ENCODE measurements at places on chromosomes 3 and 15.

DNA sequence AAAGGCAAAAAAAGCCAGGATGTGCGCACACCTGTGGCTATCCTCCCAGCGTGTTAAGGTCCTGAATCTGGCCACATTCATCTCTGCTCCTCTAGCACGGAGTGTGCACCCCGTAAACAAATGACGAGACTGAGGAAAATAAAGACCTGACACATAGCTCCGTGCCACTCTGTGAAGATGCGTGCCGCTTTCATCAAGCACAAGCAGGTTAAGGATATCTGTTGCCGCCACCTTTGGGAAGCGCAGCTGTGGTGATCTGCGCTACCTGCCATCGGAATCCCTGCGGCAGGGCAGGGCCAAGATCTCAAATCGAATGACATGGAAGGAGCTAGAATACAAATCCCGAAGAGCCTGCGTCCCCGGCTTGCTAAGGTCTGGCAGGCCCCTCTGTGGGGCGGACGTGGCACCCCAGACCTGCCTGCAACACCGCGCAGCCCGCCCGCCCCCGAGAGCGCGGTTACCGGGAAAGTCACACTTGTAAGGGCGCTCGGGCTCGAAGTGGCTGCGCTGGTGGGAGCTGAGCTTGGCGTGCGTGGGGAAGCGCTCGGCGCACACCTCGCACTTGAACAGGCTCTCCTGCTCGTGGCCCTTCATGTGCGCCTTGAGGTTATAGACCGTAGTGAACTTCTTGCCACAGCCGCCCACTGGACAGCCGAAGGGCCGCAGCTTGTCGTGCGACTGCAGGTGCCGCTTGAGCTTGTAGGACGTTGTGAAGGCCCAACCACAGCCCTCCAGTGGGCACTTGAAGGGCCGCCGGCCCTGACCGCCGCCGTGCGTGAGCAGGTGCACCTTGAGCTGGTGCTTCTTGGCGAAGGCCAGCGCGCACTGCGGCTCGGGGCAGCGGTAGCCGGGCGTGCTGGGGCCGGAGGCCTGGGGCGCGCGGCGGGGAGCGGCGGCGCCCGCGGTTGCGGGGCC, 936 bp downstream of the ZXDC start:
- peak; percentile 35 for DNase-seq

DNA sequence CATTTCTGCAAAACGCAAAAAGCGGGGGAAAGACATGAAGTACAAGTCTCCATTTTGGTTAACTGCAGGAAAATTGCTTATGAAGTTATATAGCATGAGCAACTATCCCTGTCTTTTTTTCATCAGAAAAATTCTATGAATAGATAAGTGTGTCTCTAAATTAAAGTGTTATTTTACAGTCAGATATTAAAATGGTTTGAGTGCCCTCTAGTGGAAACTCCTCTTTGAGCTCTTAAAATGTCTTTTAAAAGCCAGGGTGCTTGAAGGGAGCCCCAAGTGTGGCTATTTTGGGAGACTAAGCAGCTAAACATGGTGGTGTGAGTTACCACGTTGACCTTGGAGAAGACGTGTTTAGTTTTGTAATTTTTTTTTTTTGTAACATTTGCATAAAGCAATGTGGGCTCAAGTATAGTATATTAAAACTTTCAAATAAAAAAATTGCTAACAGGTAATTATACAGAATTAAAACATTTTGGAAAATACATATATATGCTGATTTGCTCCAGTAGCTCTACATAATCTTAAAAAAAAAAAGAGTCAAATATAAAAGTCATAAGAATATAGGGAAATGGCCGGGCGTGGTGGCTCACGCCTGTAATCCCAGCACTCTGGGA, 77.2 kb downstream of the PPP2R3A start:
- DNase-seq, result no peak

GRCh38 chr15:29105151-29105854, 164.3 kb downstream of the NSMCE3 start:
- DNase-seq, result no peak

DNA sequence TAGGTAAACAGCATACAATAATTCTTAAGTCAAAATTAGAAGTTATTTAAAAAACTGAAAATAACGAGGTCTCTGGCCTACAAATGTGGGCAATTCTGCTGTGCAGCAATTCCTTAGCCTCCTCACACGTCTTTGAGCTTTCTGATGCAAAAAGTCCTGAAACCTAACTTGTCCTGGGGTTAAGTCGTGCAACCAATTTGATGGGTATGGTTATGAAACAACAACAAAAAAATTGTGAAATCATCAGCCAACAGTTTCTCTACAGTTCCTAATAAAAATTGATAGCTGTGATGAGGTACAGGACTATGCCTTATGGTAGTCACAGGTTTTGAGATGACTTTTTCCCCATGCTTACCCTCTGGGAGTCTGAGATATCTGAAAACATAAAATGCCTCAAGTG, 6.5 kb upstream of the GLB1 start:
- no peak for DNase-seq

DNA sequence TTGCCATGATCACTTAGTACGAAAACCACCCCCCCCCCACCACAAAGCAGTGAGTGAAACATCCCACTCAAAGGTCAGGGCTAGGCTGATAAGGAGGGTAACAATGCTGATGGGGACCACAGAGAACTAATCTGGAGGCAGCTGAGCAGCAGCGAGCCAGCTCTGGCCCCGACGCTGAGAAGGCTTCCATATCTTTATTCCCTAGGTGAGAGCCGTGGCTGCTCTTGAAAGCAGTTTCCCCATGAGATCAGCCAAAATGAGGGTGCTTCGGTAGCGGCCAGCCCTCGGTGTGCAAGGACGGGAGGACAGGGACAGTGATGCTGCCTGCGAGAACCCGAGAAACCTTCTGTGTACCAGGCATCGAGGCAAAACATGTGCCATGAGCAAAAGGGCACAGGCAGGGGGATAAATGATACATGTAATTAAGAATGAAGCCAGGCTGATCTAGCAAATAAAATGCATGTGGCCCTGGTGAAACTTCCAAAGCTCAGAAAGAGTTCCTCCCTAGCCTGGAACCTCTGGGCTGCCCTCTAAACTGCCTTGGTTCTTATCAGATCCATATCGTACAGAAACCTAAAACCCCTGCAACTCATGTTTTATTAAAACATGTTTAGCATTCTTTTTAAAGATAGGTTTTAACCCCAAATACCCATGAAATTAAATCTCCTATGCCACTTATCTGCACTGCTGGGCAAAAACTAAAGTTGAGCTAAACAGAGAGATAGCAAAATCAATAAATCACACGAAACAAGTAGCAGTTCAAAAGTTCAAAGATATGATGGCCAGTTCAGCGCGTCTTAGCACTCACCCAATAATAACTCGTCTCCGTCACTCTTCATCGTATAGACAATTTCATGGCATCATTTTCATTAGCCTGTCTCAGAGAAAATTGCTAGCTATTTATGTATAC, 337.3 kb downstream of the FOXP1 start:
- no peak for DNase-seq

DNA sequence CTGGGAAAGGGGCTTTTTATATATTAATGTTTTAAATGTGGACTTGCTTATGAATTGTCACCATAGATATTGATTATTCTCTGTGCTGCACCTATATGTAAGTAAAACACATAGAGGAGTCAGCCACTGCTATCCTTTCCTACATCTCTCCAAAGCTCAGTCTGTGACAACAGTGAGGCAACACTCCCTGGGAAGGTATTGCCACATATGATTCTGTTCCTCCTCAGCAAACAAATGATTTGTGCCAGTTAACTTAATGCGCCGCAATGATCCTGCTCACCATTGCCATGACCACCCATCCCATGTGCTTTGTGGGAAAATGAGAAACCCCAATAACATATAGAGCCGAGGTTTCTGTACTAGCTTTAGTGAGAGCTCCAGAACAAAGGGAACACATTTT, 75.1 kb upstream of the FBN1 start:
- DNase-seq, result no peak

DNA sequence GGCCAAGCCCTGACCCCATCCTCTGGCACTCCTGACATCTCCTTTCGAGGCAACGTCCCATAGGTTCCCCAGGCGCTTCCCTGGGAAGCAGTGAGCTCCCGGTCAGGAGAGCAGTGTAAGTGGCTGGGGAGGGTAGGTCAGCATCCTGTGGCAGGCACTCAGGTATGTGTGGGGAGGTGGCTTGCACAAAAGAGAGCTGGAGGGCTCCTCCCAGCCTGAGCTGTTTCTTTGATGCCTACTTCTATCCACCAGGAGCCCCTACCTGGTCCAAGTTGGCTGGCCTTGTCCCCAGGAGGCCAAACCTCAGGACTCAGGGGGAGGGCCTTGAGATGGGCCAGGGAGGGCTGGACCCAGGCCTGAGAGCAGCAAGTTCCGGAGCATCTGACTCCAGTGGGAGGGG, 31.7 kb upstream of the LINGO1 start:
- DNase-seq, result no peak

GRCh38 chr3:50214824-50215223, 9.8 kb downstream of the SLC38A3 start:
- no peak for DNase-seq

GRCh38 chr3:134059671-134060560, 30.2 kb upstream of the SLCO2A1 start:
- no peak for DNase-seq

DNA sequence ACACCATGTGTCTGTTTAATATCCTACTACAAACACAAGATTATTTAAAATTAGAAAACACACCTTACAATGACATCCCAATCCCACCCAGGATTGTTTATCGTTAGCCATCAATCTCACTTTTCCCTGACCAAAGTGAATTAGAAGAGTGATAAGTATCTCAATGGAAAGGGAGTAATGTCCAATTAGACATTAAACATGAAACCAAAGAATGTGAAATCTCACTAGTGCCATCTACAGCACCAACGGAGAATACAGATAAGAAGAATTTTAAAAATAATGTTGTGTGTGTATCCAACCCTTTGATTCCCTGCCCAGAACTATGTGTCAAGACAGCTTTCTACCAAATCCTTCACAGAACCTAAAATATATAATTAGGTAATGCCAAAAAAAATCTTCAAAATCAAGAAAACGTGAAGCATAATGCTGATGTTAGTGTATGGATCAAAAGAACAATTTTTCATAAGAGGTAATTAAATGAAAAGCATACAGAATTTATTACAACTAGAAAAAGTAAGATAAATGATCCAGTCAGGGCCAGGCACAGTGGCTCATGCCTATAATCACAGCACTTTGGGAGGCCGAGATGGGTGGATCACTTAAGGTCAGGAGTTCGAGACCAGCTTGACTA, 64.2 kb downstream of the SCAPER start:
- no peak for DNase-seq

GRCh38 chr3:184812662-184813042, 686 bp downstream of the VPS8 start:
- DNase-seq, result peak; percentile 12

GRCh38 chr3:143236226-143236964, 116.8 kb downstream of the CHST2 start:
- no peak for DNase-seq

DNA sequence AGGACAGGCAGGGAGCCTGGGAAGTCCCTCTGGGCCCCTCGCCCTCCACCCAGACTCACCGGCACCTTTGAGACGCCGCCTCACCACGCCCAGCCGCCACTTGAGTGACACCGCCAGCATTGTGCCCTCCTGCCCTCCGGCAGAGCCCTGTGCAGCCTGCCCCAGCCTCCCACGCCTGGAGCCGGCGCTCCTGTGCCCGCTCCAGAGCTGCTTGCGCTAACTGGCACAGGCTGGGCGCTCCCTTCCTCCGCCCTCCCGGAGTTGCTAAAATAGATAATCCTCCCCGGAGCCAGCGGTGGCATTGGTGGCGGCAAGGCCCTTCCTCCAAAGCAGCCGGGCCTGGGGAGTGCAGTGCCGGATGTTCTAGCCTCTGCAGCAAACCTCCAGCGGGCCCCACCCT, 15.7 kb upstream of the GRIP2 start:
- DNase-seq, result no peak

GRCh38 chr3:138941259-138941885, 5.6 kb downstream of the FOXL2 start:
- no peak for DNase-seq

DNA sequence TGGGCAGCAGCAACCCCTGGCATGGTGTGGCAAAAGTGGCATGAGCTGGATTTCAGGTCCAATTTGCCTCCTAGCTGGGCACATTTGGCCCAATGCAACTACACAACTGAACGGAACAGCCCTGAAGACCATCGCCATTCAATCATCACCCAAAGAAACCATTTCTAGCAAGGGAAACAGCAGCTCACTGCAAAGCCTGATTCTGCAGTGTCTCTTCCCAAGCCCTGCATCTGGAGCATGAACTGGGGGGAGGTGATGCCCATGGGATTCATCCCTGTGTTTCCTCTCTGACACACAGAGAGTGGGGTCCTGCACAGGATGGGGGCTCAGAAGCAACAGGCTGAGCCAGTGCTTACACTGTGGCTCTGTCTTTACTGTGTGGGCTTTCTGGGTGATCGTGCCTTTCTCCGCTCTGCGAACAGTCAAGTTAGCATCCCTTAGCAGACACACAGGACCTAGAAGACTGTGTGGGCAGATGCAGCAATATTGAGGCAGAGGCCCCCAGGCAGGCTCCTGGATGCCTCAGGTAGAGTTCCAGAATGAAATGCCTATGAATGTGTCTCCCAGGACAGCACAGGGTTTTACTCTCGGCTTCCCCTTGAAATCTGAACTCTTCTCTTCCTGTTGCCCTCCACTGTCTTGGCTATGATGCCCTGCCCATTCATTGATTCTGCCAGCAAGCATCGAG, 91.1 kb upstream of the ALDH1A3 start:
- no peak for DNase-seq

DNA sequence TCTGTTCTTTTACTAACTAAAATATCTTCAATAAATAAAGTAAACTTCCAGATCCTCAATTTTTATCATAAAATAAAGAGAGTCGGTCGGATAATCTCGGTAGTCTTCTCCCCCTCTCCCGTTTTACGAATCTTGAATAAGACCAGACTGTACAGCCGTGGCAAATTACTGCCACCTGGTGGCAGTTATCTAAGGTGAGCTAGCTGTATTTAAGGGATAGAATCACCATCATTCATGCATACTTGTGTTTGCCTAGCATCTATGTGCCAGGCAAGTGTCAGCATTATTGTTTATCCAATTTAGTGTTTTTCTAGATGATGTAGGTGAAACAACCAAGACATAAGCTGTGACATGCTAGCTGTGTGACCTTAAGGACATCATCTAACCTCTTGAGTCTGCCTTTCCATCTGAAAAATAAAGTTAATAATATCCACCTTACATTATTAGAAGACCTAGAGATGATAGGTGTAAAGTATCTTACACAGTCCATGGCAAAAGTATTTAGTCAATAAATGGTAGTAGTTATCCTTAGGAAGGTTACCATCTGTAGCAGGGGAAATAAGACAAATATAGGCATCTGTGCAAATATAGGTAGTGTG, 21.3 kb downstream of the DUT start:
- peak; percentile 34 for DNase-seq

DNA sequence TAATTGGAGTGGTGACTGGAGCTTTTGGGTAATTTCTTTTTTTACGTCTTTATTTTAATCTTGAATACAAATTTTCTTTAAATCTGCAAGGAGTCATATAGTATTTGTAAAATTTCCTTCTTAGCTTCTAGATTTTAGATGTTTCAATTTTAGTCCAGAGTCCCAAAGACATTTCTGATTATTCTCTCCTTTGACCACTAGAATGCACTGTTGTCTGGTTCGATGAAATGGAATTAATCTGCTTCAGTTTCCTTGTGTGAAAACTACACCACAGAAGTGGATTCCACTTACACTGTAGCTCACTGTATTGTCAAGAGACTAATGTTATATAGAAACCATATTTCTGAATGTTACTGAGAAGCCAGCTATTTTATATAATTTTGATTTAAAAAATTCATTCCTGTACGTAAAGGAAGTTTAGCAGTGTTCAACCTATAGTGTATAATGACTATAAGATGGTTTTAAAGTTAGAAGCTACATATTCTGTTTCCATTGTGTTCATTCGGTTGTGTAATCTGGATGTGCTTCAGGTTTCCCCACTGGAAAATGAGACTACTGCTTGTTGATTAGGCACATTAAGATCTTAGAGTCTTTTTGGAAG, 6.1 kb downstream of the GRAMD1C start:
- DNase-seq, result no peak

GRCh38 chr3:119647843-119648575, 12.4 kb downstream of the POPDC2 start:
- no peak for DNase-seq
